ENCODE measurements at places on chromosomes 12 and 14.
A peak's percentile ranks its signal among the peaks of the same experiment; 100 is the strongest.

DNA sequence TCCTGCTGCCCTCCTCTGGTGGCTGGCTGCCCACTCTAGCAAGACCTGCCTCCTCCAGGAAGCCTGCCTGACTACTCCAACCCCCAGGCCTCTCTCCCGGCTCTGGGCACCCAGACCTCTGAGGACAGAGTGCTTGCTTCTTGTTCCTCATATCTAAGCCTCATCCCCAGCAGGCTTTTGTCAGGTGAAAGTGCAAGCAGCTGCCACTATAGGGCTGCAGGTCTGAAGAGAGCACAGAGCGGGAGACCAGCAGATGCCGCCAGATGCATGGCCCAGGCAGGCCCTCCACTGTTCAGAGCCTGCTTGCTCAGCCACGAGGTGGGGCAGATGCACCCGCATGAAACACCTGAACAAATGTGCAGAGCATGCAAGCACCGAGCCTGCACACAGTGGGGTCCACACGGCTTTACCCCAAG is 73.0 kb downstream of the SERPINA3 start:
- no peak for DNase-seq

DNA sequence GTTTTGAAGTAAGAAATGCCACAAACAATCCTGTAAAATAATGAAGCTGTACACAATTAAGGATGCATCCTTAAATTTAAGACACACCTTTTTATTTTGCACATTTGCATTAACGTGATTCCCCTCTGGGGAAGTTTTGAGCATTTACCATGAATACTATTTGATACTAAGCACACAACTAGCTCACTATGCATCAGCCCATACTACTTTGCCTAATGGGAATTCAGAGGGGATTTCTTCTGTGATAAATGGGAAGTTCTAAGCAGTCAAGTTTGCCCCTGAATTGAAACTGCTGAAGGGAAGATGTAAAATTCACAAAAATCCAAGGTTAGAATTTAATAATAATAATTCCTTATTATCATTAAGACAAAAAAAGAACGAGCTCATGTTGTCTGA is 27.4 kb downstream of the SINHCAF start:
- no peak for DNase-seq

DNA sequence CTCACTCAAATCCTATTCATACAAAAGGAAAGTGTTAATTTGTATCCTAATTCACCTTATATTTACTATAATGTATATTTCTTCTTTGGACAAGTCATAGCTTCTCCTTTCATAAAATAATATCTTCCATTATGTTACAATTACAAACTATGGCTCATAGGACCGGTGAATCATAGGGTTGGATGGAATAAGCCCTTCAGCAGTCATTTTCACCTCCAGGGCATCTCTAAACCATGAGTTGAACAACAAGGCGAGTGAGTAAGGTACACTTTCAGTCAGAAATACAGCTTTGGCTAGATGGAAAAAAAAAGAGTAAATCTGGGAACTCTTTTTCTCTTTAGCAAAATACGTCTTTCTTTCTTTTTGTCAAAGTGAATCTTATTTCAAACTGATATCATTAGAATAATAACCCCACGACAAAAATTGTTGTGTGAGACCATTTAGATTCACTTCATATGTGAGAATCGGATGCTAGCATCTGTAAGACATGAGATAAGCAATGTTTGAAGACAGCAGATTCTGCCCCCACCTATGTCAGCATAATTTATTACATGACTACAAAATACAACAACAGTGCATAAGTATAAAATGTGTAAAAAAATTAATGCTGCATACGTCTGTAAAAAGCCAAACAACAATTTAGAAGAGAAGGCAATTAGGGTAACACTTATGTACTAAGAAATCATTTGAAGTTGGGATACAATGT is 184.4 kb upstream of the SLC38A2 start:
- DNase-seq, result no peak

- DNase-seq, result peak; percentile 76
These were observed at the start of gene B3GNT4 for GRCh38 chr12:122203301-122204166. TSS of gene B3GNT4 (plus strand) at chr12:122203709. CDS start at chr12:122204619, 910 bp downstream.

GRCh38 chr14:52015411-52016030 is 26.2 kb downstream of the RTRAF start:
- DNase-seq, result peak; percentile 52

- no peak for DNase-seq
These were observed 17.4 kb downstream of the JDP2 start for GRCh38 chr14:75445236-75445635.

All from BE2C (cell line).